ENCODE measurements at places on chromosomes 12 and 14.

GRCh38 chr14:90808759-90809529 is 7.3 kb downstream of the TTC7B start:
- no peak for DNase-seq

GRCh38 chr12:108457734-108458361 is 57.2 kb upstream of the FICD start:
- no peak for DNase-seq

- DNase-seq, result no peak
Observed at GRCh38 chr12:88638388-88638787, 58.1 kb upstream of the KITLG start.

- no peak for DNase-seq
Observed at GRCh38 chr12:42409471-42409870, 83.5 kb downstream of the PPHLN1 start.

DNA sequence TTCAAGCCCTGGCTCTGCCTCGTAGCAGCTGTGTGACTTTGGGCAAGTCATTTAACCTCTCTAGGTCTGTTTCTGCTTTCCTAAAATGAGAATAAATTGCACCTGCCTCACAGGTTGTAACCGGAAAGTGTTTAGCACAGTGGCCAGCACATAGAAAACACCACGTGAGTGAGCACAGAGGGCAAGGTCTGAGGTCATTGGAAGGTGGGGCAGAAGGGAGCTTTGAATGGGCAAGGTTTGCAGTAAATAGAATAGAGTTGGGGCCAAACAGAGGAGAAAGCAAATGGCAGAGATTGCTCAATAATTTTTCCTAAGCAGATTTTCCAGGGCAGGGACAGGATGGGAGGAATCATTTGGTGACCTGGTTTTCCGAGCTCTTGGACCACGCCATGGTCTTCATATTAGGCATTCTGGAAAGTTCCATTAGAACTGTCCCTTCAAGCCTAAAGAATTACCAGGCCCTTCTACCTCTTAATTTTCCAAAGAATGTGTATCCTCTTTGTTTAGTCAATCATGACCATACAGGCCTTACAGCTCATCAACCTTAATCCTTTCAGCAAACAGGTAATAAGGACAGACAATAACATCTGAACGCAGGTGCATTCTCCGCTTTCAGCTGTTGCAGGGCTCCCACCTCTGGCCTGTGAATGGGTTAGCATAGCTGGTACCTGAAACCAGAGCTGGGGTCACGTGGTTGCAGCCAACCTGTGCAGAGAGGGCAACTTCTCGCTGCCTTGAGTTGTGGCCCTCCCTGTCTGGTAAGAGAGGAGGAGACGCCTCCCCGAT is 53.8 kb downstream of the VWF start:
- no peak for DNase-seq

DNA sequence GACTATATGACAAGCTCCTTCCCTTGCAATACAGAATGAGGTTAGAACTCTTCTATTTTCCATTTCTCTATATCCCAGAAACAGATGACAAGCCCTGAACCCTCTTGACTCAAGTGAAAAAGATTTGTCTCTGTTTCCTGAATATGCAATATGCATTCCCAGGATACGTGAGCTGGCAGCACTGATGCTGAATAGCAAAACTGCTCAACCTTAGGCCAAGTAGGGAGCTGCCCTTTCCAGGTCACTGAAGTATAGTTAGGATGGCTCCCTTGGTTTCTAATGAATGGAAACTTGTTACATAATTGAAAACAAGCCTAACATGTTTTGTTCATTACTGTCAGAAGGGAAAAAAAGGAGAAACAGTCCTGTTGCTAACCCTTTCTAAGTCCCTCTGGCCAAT is 47.9 kb upstream of the PLEKHG7 start:
- DNase-seq, result no peak

DNA sequence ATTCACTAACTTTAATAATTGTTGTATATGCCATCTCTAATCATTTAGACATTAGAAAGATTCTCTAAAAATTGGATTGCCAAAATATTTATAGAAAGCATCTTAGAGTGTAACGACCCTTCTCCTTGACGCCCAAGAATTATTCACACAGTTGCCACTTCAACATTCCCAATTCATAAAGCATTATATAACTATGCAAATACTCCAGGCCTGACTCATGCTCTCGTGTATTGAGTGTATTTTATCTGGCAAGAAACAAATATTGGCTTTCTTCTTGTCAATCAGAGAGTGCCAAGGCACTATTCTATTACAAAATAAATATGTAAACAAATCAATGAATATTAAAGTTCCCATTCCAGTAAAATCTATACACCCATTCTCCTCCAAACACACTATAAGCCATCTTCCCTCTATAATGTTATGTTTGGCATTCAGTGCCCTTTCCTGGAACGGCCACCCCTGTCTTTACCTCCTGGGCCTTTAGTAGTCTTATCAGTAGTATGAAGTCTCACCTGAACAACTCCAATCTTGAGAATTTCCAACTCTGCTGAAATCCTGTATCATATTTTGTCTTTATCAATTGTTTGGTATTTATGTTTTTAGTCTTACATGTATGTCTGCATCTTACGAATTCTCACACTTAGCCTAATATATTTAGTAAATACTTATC is 182.6 kb downstream of the PIK3C2G start:
- DNase-seq, result no peak

DNA sequence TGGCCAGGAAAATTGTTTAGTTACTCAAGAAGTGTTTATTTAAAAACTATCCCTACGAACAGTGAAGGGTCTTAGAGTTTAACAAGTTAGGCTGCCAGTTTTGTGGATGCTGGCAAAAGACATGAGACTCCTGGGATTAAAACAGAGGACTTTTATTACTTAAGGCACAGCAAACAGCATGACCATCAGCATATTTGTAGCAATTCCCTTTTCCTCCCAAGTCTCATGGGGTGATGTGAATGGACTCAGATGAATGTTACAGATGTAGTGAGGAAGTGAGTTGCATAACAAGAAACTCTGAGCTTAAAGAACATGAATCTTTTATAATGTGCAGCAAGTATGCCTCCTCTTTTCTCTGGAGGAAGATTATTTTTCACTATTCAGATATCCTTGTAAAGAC is 695.8 kb downstream of the RPS29 start:
- DNase-seq, result no peak

- DNase-seq, result no peak
Observed at GRCh38 chr14:50001999-50002925, 109.4 kb downstream of the ARF6 start.
